Cerebellar nuclear complex (tissue), 1 donor: ENCODE measurements at places on chromosomes 6 and 20.

DNA sequence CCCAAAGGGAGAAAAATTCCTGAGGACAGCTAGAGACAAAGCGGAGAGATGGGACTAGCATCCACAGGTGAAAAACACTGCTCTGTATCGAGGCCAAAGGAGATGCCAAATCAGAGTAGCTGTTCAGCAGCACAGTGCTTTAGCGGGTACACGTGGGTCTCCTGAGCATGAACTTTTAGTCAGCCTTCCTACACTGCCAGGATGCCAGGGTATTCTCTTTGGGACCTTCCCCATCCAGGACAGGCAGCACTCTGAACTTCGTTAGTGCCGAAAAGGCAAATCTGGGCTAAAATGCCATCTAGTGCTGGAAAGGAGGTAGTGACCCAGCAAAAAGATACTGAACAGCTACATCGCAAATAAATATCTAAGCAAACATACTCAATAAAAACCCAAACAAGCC lies 64.9 kb downstream of the C6orf58 start:
- DNase-seq = no peak

GRCh38 chr6:109977791-109978173 lies 329 bp upstream of the GPR6 start:
- no peak for DNase-seq

- no peak for DNase-seq
These were observed 104.6 kb upstream of the EXOC2 start for GRCh38 chr6:797479-798077.

DNA sequence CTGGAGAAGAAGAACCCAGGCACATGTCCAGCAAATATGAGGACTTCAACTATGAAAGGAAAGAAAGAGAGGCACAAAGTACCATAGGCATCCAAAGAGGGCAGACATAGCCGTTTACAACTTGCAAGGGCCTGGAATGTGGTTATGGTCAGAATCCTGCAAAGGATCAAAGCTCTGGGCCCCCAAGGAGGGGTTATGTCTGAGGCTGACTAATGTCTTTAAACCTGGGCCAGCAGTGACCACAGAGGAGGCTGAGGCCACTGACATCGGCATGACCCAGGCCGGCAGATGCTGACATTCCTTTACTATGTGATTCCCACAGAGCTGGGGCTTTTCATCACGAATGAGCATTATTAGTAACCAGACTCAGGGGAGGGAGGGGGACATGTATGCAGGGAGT lies 861.1 kb downstream of the DHX35 start:
- no peak for DNase-seq

DNA sequence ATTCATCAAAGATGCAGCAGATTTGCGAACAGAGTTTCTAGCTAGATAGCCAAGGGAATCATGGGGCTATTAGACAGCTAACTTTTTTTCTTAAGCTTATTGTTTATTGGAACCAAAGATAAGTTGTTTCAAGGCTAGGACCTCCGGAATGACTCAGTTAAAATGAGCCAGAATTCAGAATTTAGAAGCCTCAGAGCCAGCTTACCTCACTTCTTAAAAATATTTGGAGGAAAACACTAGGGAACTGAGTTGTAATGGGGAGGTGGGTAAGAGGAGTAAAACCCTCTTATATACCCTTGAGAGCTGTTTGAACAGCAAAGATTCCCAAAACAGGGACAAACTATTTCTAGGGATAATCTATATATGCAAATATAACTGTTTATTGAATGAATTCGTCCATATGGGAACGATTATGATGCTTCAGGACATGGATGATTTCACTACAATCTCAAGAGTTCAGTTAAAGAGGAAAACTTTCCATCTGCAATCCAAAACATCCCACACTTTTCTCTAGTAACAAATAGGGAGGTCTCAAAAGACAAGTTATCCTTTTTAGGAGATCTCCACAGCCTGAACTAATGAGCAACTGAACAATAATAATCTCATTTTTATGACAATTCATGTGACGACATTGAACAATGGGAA lies 12.6 kb upstream of the CARMIL1 start:
- no peak for DNase-seq

GRCh38 chr20:10322073-10323012 lies 103.7 kb downstream of the SNAP25 start:
- DNase-seq = no peak

DNA sequence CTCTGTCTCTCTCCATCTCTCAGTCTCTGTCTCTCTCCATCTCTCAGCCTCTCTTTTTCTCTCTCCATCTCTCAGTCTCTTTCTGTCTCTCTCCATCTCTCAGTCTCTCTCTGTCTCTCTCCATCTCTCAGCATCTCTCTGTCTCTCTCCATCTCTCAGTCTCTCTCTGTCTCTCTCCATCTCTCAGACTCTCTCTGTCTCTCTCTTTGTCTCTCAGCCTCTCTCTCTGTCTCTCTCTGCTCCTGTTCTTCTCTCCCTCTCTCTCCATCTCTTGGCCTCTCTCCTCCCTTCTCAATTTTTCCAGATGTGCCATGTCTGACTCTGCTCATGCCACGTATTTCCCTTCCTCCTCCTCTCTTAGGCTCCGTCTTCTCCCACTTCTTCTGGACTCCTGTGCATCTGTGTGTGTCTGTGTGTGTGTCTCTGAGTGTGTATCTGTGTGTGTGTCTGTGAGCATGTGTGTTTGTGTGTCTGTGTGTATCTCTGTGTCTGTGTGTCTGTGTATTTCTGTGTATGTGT lies 72.7 kb downstream of the SRC start:
- DNase-seq = no peak

DNA sequence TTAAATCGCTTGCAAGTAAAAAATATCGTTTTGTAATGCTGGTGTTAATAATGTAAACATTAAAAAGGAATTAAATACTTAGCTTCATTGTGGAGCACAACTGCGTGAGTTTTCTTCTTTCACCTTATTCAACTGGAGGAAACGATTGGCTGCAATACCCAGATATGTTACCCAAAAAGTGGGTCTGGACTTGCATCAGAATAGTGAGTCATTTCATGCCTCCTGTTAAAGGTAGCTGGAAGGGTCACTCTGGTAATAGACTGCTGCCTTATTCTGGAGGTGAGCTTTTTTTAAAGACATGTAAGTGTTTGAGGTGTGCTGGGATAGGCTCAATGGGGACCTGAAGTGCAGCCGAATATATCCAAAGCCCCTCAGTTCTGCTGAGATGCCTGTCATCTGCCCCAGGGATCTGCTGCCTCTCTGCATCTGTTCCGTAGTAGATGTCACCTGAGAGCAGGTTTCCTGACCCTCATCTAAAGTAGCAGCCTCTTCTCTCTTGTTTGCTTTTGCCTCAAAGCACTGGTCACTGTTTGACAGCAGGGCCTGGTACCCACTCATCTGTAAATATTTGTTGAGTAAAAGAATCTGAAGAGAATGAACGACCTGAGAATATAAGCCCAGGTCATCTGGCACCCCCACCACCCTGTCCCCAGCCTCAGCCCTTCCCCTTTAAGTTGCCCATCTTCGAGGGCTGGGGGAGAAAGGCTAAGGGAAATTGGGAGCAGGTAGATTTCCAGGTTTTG lies 5.6 kb upstream of the UQCC2 start:
- DNase-seq = no peak

GRCh38 chr6:53603386-53604116 lies 58.6 kb upstream of the GCLC start:
- DNase-seq = no peak

DNA sequence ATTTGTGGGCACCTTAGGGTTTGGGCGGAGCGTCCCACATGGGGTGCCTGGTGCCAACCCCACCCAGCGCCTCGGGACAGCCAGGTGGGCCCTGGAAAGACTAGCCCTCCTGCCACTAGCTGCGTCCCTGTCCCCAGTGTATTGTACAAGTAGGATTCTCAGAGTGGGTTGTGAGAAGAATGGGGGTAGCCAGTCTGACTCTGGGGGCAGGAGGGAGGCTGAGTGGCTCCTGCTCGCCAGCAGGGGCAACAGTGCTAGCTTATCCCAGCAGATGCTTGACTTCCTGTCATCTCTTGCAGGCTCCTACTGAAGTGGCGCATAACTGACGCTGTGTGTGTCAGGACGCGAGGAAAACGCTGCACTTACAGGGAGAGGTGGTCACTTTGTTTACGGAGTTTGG lies 9.3 kb downstream of the PSMA7 start:
- DNase-seq = no peak

DNA sequence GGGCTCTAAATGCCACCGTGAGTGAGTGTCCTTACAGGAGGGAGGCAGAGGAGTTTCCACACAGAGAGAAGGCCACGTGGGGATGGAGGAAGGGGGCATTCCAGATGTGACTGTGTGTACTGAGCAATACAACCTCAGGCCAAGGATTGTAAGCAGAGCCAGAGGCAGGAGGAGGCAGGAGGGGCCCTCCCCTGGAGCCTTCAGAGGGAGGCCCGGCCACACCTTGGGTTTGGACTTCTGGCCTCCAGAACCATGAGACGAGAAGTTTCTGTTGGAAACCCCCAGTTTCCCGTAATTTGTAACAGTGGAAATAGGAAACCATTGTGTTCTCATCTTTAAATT lies 9.3 kb upstream of the KIF25 start:
- DNase-seq = no peak

- DNase-seq = no peak
These were observed 681.8 kb downstream of the PTPRT start for GRCh38 chr20:42507874-42508273.

DNA sequence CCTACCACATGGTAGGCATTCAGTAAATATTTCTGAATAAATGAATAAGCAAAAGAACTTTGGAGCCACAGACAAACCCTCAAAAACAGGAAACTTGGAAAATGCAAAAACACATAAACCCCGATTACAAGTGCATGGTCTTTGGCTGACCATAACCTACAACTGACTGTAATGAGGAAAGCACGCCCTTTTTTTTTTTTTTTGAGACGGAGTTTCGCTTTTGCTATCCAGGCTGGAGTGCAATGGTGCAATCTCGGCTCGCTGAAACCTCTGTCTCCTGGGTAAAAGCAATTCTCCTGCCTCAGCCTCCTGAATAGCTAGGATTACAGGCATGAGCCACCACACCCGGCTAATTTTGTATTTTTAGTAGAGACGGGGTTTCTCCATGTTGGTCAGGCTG lies 11.9 kb upstream of the LATS1 start:
- no peak for DNase-seq

GRCh38 chr6:25735261-25735660 lies 19.3 kb upstream of the SLC17A4 start:
- no peak for DNase-seq

GRCh38 chr20:22717466-22717865 lies 133.1 kb upstream of the FOXA2 start:
- no peak for DNase-seq

DNA sequence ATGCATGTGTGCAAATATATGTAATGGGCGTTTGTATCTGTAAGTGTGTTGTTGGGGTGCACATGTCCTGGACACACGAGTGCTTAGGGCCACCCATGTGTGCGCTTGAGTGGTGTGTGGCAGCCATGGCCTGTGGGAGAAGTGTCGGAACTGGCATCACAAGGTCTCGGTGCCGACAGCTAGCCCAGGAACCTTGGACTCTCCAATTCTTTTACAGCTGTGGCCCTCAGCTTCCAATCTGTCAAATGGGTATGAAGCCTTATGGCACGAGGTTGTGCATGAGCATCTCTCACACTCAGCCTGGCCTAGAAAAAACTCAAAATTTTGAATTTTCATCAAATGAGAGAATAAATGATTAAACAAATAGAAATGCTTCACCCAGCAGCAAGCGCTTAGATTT lies 42.0 kb downstream of the SPDEF start:
- no peak for DNase-seq

GRCh38 chr6:125294925-125295324 lies 6.8 kb downstream of the HDDC2 start:
- DNase-seq = no peak

- no peak for DNase-seq
These were observed 595 bp upstream of the SRF start for GRCh38 chr6:43170417-43170930.

- DNase-seq = no peak
These were observed 115.9 kb downstream of the COL12A1 start for GRCh38 chr6:75089921-75090320.

GRCh38 chr20:23928788-23929187 lies 49.2 kb upstream of the CST5 start:
- DNase-seq = no peak

DNA sequence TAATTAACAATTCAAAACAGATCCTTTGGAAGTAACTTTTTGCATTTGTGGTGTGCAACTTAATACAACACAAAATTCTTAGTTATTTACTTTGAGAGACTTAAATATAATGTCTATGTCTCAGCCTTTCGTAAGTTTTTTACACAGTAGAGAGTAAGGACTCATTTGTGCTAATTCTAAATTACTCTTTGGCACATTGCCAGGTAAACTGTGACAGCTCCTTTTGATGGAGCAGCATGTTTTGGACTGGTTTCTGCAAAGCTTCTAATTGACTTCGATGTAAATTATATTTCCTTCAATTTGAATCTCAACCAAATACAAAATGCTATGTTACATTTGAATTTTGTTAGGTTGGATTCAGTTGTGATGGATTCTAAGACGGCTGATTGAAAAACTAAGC lies 450.7 kb upstream of the OPRM1 start:
- no peak for DNase-seq

DNA sequence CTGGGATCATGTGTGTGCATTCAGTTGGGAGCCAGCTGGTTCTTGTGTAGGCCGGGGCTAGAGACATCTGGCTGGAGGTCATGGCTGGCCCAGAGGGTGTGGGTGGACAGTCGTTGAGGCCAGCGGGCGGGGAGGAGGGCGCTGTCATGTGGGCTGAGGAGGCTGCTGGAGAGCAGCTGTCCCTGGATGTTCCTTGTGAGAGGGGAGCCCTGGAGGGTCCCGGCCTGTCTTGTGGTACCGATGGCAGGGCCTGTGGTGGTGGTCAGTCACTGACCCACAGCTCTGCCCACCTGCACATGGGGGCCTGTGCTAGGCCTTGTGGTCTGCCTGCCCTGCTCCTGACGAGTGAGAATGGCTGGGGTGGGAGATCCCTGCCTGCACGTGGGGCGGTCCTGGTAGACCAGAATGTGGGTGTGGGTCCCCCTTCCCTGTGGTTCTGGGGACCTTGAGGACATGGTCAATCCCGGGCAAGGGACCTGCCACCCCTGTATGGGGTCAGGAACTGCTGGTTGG lies 1.9 kb upstream of the C20orf204 start:
- DNase-seq = no peak

- no peak for DNase-seq
These were observed 174.1 kb downstream of the COL21A1 start for GRCh38 chr6:56073315-56073714.

DNA sequence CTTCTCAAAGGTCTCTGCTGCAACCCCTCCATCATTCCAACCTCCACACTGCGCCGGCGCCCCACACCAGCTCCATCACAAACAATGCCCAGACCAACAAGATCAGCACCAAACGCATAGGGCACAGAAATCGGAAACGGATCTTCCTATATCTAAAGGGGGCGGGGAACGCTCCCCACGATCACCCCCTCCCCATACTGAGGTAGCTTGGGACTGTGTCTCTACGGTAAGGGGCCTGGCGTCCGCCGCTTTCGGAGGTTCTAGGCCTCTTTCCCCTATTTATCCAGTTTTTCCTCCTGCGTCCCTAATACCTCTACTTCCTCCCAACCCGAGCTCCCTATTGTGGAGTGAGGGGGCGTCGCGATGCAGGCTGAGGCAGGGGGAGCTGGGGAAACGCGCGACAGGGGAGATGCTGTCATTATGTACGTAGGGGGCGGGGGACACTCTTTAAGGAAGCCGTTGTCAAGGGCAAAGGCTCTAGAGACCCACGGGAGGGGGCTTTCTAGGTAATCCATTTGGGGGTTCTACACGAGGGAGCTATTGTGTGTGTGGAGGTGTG lies 909 bp downstream of the DNAAF9 start:
- no peak for DNase-seq

GRCh38 chr20:57582432-57583288 lies 21.8 kb downstream of the PCK1 start:
- DNase-seq = no peak

GRCh38 chr6:3887150-3887700 lies 38.1 kb downstream of the FAM50B start:
- no peak for DNase-seq
